SK-N-DZ (cell line): ENCODE measurements at places on chromosomes 2 and 18.

DNA sequence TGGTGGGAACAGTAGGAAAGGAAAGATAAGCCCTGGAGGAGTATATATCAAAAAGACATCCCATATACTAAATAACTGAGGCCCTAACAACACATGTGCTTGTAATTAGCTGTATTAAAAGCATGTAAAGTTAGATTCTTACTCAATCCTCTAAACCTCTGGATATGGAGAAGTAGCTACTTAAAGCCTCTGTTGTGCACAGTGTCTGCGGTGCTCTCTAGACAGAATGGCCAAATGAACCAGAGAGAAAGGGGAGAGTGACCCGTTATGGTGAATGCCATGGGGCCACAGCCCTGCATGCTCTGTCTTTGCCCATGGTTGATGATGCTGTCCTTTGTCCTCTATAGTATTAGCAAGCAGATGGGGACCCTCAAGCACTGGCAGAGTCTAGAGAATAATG lies 104.4 kb upstream of the SLC8A1 start:
- no peak for DNase-seq

- DNase-seq = no peak
Observed at GRCh38 chr2:164281896-164282295, 339.4 kb downstream of the GRB14 start.

DNA sequence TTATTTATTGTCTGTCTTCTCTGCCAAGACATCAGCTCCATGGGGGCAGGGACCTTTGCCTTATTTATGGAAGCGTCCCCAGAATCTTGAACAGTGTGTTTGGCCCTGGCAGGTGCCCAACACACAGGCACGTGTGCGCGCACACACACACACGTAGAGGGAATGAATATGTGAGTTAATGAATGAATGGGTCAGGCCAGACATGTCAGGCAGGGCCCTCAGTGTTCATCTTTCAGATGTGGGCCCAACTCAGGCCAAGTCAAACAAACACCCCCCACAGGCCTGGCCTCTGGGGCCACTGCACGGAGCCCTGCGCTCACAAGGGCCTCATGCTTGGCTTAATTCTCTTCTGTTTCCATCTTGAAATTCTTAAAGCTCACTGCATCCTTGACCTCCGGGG lies 54.1 kb downstream of the DYSF start:
- DNase-seq = no peak

GRCh38 chr2:12212841-12213597 lies 466.6 kb downstream of the LPIN1 start:
- DNase-seq = no peak

DNA sequence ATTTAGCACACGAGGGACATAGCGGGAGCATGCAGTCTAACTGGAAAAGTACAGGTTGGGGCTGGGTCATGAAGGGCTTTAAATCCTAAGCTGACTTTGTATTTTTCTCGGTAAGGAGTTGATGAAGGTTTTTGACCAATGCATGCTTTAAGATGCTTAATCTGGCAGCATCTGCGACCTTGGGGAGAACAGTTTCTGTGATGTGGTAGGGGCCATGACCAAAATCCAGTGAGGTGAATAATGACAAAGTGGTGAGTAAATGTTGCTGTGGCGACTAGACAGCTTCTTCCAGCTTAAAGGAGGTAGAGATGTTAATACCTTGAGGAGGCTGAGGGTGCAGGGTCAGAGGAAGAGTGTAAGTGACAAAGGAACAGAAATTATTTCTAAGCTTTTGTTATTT lies 174.6 kb upstream of the ALPP start:
- no peak for DNase-seq

GRCh38 chr2:116842164-116842563 lies 972.3 kb upstream of the DDX18 start:
- no peak for DNase-seq

- no peak for DNase-seq
Observed at GRCh38 chr2:219441451-219442255, 7.0 kb downstream of the SPEG start.

- DNase-seq = no peak
Observed at GRCh38 chr2:58347810-58348209, 106.7 kb upstream of the FANCL start.
